Upper lobe of right lung (tissue), 1 donor: ENCODE measurements at places on chromosomes 12 and 14. TPM values are rescaled to one million over a fixed set of nuclear protein-coding genes. Genes with fewer than 3 reads are reported as not detected.

The ARMH4 gene
- total RNA-seq: 2.3 TPM

The GDF3 gene
- total RNA-seq: 0.32 TPM

The ANKRD33 gene
- not detected for total RNA-seq

The RNASE3 gene
- total RNA-seq: not detected

The LTB4R2 gene
- total RNA-seq: 6.4 TPM

The TMEM121 gene
- total RNA-seq: 1.5 TPM

The KRT75 gene
- not detected for total RNA-seq

The GPRC5D gene
- total RNA-seq: not detected

The ZFHX2 gene
- total RNA-seq: 2.3 TPM

The TMEM19 gene
- 39.7 TPM for total RNA-seq

The TPH2 gene
- total RNA-seq: not detected

- DNase-seq: no peak
- H3K27ac ChIP-seq: peak overlapping the region; percentile 84
- peak overlapping the region; percentile 88 for H3K4me3 ChIP-seq
Measured at GRCh38 chr12:111408116-111408440, 2.4 kb downstream of the SH2B3 start.

GRCh38 chr14:77547512-77548180, 49.0 kb upstream of the ISM2 start:
- no peak for DNase-seq
- peaks cover 52% of the 10 kb centered on the region for H3K36me3 ChIP-seq
- peaks cover 6% of the 10 kb centered on the region for H3K4me1 ChIP-seq
- no peak overlapping the region for H3K4me3 ChIP-seq

DNA sequence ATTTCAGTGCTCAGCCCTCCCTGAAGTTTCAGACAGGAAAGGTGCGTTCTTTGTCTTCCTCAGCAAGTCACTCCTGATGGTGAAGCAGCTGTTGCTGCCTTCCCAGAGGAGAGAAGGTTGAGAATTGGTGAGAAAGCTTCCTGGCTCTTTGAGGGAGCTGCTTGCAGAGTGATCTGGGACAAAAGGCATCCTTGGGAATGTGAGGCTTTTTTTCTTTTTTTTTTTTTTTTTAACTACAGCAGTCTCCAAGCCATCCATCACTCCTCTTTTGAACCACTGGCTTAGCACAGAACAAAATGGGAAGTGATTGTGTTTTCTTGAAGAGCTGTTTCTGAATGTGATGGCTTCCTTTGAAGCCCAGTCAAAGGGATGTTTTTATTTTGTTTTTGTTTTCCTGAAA, 120.4 kb upstream of the LRIG3 start:
- DNase-seq: no peak
- no peaks in the 10 kb centered on the region for H3K27me3 ChIP-seq
- no peak overlapping the region for H3K4me3 ChIP-seq
- H3K4me1 ChIP-seq: no peaks in the 10 kb centered on the region

GRCh38 chr12:127810041-127810440, 456.9 kb upstream of the TMEM132C start:
- DNase-seq: no peak
- no peaks in the 10 kb centered on the region for H3K4me1 ChIP-seq
- H3K4me3 ChIP-seq: no peak overlapping the region

GRCh38 chr12:28453686-28454085, 263.4 kb downstream of the CCDC91 start:
- H3K4me1 ChIP-seq: no peaks in the 10 kb centered on the region
- H3K4me3 ChIP-seq: no peak overlapping the region
- no peaks in the 10 kb centered on the region for H3K36me3 ChIP-seq
- H3K27ac ChIP-seq: no peak overlapping the region
- no peaks in the 10 kb centered on the region for H3K27me3 ChIP-seq

DNA sequence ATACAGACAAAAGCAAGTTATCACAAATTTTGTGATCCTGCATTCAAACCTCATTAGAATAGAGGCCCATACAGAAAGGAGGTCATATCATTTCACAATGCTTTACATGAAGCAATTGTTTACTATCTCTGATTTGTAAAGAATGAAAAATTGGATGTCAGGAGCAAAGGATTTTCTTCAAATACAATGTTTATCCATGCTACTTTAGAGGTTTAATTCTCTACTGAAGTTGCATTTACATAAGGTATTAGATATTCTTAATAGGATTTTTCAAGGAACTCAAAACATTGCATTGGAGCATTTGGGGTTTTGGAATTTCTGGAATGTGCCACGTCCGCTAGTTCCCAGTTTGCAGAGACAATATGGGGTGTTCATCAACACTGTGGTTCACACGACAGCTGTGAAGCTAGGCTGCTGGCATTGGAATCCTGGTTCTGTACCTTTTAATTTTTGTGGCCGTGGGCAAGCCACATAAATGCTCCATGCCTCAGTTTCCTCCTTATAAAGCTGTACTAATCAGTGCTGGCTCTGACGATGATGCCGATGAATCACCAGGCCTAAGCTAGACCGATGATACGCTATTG, 174.8 kb downstream of the APAF1 start:
- no peak for DNase-seq
- no peak overlapping the region for H3K4me3 ChIP-seq
- H3K27me3 ChIP-seq: no peaks in the 10 kb centered on the region

- no peaks in the 10 kb centered on the region for H3K36me3 ChIP-seq
- no peak overlapping the region for H3K4me3 ChIP-seq
- no peak for DNase-seq
- no peaks in the 10 kb centered on the region for H3K27me3 ChIP-seq
Measured at GRCh38 chr12:45243963-45244362, 28.1 kb downstream of the ANO6 start.

- H3K27ac ChIP-seq: no peak overlapping the region
- no peak overlapping the region for H3K4me3 ChIP-seq
- H3K4me1 ChIP-seq: no peaks in the 10 kb centered on the region
- no peaks in the 10 kb centered on the region for H3K36me3 ChIP-seq
- no peak for DNase-seq
Measured at GRCh38 chr12:131693149-131693548, 17.7 kb upstream of the SFSWAP start.

GRCh38 chr12:89893972-89894706, 185.5 kb upstream of the ATP2B1 start:
- no peaks in the 10 kb centered on the region for H3K27me3 ChIP-seq
- H3K4me3 ChIP-seq: no peak overlapping the region
- no peaks in the 10 kb centered on the region for H3K36me3 ChIP-seq
- H3K27ac ChIP-seq: no peak overlapping the region
- no peaks in the 10 kb centered on the region for H3K4me1 ChIP-seq

- DNase-seq: no peak
- peak overlapping the region; percentile 15 for H3K27ac ChIP-seq
- H3K4me1 ChIP-seq: no peaks in the 10 kb centered on the region
- H3K4me3 ChIP-seq: no peak overlapping the region
- H3K36me3 ChIP-seq: no peaks in the 10 kb centered on the region
Measured at GRCh38 chr14:32564596-32564995, 235.5 kb downstream of the AKAP6 start.

- no peak overlapping the region for H3K27ac ChIP-seq
- no peak overlapping the region for H3K4me3 ChIP-seq
- no peak for DNase-seq
- no peaks in the 10 kb centered on the region for H3K4me1 ChIP-seq
Measured at GRCh38 chr14:98167705-98168104, 1104.3 kb downstream of the BCL11B start.

GRCh38 chr12:102067574-102068258, 5.9 kb upstream of the WASHC3 start:
- H3K4me3 ChIP-seq: no peak overlapping the region
- no peak for DNase-seq
- peaks cover 6% of the 10 kb centered on the region for H3K4me1 ChIP-seq
- no peaks in the 10 kb centered on the region for H3K36me3 ChIP-seq
- H3K27me3 ChIP-seq: no peaks in the 10 kb centered on the region

DNA sequence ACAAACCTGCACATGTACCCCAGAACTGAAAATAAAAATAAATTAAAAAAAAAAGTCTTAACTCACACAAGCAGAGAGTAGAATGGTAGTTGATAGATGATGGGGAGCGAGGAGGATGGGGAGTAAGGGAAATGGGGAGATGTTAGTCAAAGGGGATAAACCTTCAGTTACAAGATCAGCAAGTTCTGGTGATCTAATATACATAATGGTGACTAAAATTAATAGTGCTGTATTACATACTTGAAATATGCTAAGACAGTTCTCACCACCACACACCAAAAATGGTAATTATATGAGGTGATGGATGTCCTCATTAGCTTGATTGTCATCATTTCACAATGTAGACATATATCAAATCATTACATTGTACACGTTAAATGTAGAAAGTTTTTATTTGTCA, 3.2 kb upstream of the C12orf42 start:
- H3K4me3 ChIP-seq: no peak overlapping the region
- H3K4me1 ChIP-seq: peaks cover 9% of the 10 kb centered on the region
- no peak for DNase-seq
- no peak overlapping the region for H3K27ac ChIP-seq
- H3K27me3 ChIP-seq: peaks cover 38% of the 10 kb centered on the region
- H3K36me3 ChIP-seq: no peaks in the 10 kb centered on the region

- no peaks in the 10 kb centered on the region for H3K4me1 ChIP-seq
- H3K36me3 ChIP-seq: no peaks in the 10 kb centered on the region
- DNase-seq: no peak
- H3K27me3 ChIP-seq: no peaks in the 10 kb centered on the region
- no peak overlapping the region for H3K4me3 ChIP-seq
Measured at GRCh38 chr12:97203408-97203807, 259.2 kb upstream of the RMST start.

GRCh38 chr12:122661938-122662337, 41.2 kb downstream of the HCAR2 start:
- no peaks in the 10 kb centered on the region for H3K36me3 ChIP-seq
- H3K27me3 ChIP-seq: no peaks in the 10 kb centered on the region
- H3K27ac ChIP-seq: no peak overlapping the region
- H3K4me3 ChIP-seq: no peak overlapping the region
- no peak for DNase-seq
- H3K4me1 ChIP-seq: no peaks in the 10 kb centered on the region

DNA sequence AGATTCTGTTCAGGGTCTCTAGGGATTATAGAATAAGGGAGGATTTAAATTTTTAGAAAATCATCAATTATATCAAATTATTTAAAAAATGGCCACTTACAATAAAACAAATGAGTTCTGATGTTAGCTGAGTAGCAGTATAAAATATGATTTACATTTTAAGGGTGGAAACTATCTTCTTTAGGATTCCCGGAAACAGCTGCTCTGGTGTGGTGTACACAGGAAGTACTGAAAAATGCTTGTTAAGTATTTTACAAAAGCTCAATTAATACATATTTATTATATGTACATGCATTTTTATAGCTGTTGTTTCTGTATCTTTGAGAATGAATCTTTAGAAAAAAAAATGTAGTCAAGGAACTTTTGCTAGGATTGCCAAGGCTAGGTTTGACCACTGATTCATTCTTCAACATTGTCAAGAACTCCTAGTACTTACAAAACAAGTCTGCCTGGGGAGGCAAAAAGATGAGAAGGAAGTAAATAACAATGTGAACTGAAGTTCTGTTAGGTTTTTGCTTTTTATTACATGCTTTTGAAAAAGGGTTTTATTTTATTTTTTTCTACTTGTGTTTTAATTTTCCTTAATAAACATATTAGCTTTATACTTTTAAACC, 48.0 kb downstream of the ARF6 start:
- H3K4me1 ChIP-seq: peaks cover 15% of the 10 kb centered on the region
- H3K27ac ChIP-seq: no peak overlapping the region
- no peaks in the 10 kb centered on the region for H3K27me3 ChIP-seq

- DNase-seq: no peak
- H3K4me1 ChIP-seq: peaks cover 33% of the 10 kb centered on the region
- peaks cover 60% of the 10 kb centered on the region for H3K27me3 ChIP-seq
- H3K4me3 ChIP-seq: peak overlapping the region; percentile 45
Measured at GRCh38 chr14:99274346-99275221, 2.6 kb upstream of the BCL11B start.

GRCh38 chr12:87931812-87932211, 97.4 kb downstream of the C12orf50 start:
- H3K27me3 ChIP-seq: no peaks in the 10 kb centered on the region
- no peak overlapping the region for H3K27ac ChIP-seq
- no peaks in the 10 kb centered on the region for H3K4me1 ChIP-seq
- no peaks in the 10 kb centered on the region for H3K36me3 ChIP-seq
- no peak overlapping the region for H3K4me3 ChIP-seq

- peaks cover 16% of the 10 kb centered on the region for H3K27me3 ChIP-seq
- H3K4me3 ChIP-seq: no peak overlapping the region
- no peak overlapping the region for H3K27ac ChIP-seq
- no peaks in the 10 kb centered on the region for H3K4me1 ChIP-seq
Measured at GRCh38 chr12:131527092-131527491, 183.8 kb upstream of the SFSWAP start.

GRCh38 chr12:54285150-54286041, 4.9 kb downstream of the HNRNPA1 start:
- H3K27ac ChIP-seq: no peak overlapping the region
- peaks cover 54% of the 10 kb centered on the region for H3K4me1 ChIP-seq
- peak overlapping the region; percentile 22 for H3K4me3 ChIP-seq
- H3K36me3 ChIP-seq: peaks cover 74% of the 10 kb centered on the region

GRCh38 chr14:91318911-91319310, 74.4 kb upstream of the GPR68 start:
- no peak for DNase-seq
- H3K4me3 ChIP-seq: no peak overlapping the region
- peaks cover 12% of the 10 kb centered on the region for H3K36me3 ChIP-seq

- no peaks in the 10 kb centered on the region for H3K27me3 ChIP-seq
- peaks cover 46% of the 10 kb centered on the region for H3K4me1 ChIP-seq
- no peaks in the 10 kb centered on the region for H3K36me3 ChIP-seq
- DNase-seq: no peak
- no peak overlapping the region for H3K4me3 ChIP-seq
Measured at GRCh38 chr14:103022002-103022684, 35.2 kb downstream of the CDC42BPB start.

DNA sequence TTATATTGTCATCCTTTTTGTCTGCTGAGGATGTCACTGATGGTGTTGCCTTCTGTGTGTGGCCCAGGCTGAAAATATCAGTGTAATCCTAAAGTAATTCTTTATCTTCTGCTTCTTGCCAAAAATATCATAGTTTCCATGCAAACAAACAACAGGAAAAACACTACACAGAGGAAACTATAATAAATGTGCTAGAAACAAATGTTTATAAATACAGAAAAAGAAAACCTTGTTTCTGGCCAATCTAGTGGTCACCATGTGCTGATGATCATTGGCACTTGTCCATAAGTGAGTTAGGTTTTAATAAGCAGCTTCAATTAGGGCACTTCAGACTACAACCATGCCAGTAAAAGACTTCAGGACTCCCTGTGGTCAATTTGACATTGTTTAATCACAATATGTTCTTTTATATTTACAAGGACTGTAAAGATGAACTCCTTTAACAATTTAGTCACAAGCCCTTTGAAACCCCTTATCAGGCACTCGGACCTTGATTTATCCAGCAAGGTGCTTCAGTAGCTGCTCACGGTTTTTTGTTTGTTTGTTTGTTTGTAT, 124.8 kb downstream of the TMTC3 start:
- no peaks in the 10 kb centered on the region for H3K4me1 ChIP-seq
- no peak for DNase-seq
- no peaks in the 10 kb centered on the region for H3K36me3 ChIP-seq
- no peak overlapping the region for H3K4me3 ChIP-seq
- H3K27ac ChIP-seq: no peak overlapping the region

- no peaks in the 10 kb centered on the region for H3K4me1 ChIP-seq
- no peak for DNase-seq
- H3K4me3 ChIP-seq: no peak overlapping the region
Measured at GRCh38 chr14:88322504-88323085, 474 bp downstream of the KCNK10 start.
